ENCODE measurements at places on chromosomes 7 and 10.
A peak's percentile ranks its signal among the peaks of the same experiment; 100 is the strongest.

GRCh38 chr7:92043637-92044036 is 90.6 kb downstream of the CYP51A1 start:
- no peak for DNase-seq

GRCh38 chr10:75427951-75428350 is 3.5 kb upstream of the LRMDA start:
- no peak for DNase-seq

- no peak for DNase-seq
These were observed 645.4 kb upstream of the SORCS1 start for GRCh38 chr10:107809889-107810288.

DNA sequence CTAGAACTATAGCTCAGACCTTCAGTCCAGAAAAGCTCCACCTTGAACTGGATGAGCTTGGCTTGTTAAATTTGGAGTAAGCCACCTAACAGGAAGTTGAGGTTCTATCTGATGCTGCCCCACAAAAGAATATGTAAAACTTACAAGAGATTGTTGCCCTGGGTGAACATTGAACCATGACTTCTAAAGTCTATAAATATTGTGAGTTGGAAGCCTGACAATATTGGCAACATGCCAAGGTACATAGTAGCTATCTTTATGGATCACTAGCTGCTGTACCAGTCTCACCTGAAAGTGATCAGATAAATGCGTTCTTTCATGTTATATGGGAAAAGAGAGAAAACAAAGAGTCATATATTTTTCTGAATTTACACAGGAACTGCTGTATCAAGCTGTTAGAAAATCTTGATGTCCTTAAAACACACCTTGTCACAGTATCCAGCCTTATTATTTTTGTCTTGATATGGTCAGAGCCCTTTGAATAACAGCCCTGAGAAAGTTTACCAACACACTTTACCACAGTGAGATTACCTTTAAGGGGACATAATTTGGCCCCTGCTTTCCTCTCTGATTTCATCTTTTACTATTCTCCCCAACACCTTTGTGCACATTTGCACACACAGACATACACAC is 92.0 kb downstream of the LSMEM1 start:
- DNase-seq = peak; percentile 24
